Right hindlimb (tissue), 1 donor: ENCODE measurements at places on chromosomes 3 and 15.

DNA sequence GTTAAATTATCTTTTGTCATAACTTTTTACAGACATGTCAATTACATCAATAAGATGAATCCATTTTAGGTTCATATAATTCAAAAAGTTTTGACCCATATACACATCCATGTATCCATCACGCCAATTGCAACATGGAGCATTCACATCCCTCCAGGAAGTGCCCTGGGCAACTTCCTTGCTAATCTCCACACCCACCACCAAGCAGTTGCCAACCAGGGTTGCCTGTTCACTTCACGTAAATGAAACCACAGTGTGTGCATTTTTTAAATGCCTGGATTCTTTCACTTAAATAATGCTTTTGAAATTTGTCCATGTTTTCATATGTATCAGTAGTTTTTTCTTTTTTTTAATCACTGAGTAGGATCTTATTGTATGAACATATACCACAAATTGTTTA lies 40.7 kb upstream of the LYZL4 start:
- DNase-seq = no peak

DNA sequence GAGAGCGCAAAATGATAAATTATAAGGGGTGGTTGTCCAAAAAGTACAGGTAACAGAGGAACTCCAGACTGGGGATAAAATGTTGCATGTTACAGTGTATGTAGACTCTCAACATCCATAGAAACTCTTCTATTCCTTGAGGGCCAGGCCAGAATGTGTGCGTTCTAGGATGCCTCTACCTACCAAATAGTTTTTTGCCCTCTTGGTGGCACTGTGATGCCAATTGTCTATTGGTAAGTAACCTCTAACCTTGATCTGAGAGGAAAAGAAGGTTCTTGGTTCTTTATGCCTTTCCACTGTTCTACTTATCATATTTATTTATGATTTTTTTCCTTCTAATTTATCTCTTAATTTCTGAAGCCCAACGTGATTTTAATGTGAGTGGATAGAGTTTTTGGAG lies 424.6 kb downstream of the GRM7 start:
- no peak for DNase-seq

DNA sequence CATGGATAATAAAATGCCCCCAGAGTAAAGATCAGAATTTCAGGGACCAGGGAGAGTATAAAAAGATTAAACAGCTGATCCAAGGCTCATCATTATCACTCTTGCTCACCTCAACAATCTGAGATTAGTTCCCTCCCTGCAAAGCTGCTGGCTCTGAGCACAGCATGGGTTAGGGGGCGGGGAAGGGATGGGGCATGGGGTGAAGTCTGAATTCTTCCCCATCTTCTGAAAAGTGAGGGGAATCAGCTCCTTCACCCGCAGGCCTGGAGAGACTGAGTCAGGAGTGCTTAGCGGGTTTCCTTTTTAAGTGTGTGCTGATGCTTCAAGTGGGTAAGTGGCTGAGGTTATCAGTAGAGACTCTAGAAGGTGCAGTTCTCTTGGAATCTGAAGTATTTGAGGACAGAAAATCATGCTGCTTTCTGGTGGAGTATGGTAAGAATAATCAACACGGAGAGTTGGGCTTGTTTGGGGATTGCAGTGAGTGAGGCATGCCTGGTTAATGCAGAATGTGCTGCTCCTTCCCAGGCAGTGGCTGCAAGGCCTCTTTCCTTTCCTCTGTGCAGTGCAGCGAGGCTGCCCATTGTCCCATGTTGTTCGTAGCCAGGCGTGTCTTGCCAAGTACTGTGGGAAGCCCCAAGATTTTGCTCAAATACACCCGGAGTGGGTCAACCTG lies 59.2 kb upstream of the TRAK1 start:
- peak; percentile 41 for DNase-seq

GRCh38 chr3:123805504-123805903 lies 78.6 kb downstream of the MYLK start:
- no peak for DNase-seq

GRCh38 chr3:167609156-167609555 lies 44.6 kb downstream of the WDR49 start:
- no peak for DNase-seq

- no peak for DNase-seq
Observed at GRCh38 chr3:186754006-186754405, 29.4 kb upstream of the EIF4A2 start.

DNA sequence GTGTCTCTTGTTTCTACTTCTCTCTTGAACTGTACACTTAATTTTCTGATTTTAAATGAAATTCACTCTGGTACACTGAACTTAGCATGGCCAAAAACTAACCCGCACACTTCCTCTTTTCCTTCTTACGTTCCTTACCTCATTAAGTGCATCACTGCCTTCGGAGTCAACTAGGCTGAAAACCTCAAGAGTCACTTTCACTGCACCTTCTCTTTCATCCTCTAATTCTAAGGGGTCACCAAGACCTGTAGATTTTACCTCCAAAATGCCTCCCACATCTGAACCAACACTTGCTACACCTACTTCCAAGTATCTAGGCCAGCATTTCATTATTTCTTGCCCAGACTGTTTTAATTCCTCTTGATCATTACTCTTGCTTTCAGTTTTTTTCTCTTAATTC lies 6.6 kb downstream of the CBLB start:
- no peak for DNase-seq

- peak; percentile 65 for DNase-seq
Observed at GRCh38 chr15:57496946-57497869, 94.5 kb upstream of the MYZAP start.

GRCh38 chr3:24519368-24520100 lies 24.9 kb upstream of the THRB start:
- DNase-seq = peak; percentile 24

- DNase-seq = no peak
Observed at GRCh38 chr3:5198986-5199731, 11.7 kb downstream of the EDEM1 start.

DNA sequence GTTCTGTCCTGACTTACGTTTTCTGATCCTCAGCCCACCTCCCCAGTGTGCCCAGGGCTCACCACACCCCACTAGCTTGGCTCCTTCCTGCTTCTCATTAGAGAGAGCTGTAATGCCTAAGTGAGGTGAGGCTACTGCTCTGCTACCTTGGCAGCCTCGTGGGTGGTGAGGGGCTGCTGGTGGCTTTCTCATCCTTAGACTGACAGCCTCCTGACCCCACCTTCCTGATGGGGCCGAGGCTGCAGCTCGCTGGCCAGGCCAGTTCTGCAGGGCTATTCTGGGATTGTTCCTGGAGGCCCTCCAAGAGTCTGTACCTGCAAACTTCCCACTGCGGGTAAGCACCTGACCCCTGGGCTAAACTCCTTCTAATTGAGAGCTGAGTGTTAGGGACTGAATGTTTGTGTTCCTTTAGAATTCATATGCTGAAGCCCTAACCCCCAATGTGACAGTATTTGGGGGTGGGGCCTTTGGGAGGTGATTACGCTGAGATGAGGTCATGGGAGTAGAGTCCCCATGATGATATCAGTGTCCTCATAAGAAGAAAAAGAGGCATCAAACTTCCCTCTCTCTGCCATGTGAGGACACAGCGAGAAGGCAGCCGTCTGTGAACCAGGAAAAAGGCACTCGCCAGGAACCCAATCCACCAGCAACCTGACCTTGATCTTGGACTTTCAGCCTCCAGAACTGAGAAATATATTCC lies 38.1 kb upstream of the IQSEC1 start:
- no peak for DNase-seq

GRCh38 chr3:53081318-53081717 lies 35.4 kb upstream of the SFMBT1 start:
- no peak for DNase-seq

DNA sequence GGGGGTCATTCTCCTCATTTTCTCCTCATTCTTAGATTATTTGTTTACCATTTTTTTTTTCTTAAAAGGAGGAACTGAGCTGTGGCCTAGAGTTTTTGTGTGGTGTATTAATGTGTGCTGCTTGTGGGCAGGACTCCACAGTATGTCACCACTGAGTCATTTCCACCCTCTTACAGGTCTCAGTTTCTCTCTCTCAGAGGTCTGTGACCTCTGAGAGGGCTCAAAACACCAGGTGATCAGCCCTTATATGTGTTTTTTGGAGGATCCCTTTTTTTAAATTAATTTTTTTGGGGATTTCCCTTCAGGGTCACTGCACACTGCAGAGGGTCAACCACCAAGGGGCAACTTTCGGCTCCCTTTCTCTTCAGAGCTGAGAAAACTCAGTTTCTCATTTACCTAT lies 166.4 kb downstream of the SUCNR1 start:
- DNase-seq = no peak

GRCh38 chr3:190989218-190989617 lies 126.7 kb upstream of the GMNC start:
- DNase-seq = no peak

DNA sequence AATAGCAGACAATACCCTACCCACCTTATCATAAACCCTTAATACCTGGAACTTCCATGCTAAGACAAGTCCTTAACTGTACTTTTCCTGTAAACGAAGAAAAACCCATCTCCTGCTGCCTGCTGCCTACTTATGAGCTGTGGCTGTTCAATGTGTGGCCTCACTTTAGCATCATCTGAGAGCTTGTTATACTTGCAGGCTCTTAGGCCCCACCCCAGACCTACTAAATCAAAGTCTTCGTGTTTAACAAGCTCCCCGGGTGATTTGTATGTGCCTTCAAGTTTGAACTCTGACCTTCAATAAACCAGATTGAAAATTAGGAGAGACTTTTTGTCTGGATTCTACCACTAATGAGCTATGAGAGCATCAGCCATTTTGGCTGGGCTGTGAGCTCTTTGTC lies 29.3 kb downstream of the TMEM41A start:
- DNase-seq = no peak

- DNase-seq = peak; percentile 89
Observed at GRCh38 chr15:67125589-67126502, 60.4 kb downstream of the SMAD3 start.

DNA sequence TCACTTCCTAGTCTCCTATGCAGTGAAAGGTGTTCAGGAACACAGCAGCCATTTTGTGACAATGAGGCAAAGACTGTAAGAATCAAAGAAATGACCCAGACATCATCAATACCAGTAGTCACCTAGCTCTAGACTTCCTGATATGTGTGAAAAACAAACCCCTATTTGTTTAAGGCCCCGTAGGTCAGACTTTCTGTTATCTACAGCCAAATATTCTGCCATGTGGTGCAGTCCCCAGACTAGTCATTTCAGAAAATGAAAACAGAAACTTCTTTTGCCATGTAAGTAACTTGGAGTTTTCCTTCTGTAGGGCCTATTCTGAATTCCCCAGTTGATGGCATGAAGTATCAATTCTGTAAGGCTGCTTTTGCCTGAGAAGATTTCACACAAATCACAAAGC lies 181.7 kb upstream of the SNTN start:
- no peak for DNase-seq

DNA sequence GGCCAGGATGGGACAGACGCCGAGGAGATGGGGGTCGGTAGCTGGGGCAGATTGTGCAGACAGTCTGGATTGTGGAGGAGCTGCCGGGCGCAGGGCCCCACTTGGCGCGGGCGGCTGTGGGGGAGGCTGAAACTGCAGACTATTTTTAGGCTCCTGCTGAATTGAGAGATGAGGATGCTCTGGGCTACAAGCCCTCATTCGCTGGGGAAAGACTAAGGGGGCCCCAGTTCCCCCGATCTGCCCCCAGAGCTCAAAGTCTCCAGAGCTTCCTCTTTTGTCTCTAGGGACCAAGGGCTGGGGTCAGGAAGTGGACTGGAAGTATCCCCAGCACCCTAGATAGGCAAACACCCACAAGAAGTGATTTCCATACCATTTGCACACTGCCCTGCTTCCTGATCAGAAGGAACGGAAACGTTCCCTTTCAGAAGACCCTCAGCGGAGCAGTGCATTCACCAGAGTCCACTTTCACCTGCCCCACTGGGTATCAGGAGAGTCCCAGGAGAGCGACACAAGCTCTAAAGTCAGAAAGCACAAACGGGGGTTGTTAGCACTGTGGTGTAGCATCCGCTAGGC lies 29.7 kb downstream of the SEMA7A start:
- peak; percentile 79 for DNase-seq

- DNase-seq = no peak
Observed at GRCh38 chr3:190016966-190017365, 103.7 kb downstream of the P3H2 start.

GRCh38 chr3:14899993-14900618 lies 47.3 kb upstream of the NR2C2 start:
- no peak for DNase-seq

DNA sequence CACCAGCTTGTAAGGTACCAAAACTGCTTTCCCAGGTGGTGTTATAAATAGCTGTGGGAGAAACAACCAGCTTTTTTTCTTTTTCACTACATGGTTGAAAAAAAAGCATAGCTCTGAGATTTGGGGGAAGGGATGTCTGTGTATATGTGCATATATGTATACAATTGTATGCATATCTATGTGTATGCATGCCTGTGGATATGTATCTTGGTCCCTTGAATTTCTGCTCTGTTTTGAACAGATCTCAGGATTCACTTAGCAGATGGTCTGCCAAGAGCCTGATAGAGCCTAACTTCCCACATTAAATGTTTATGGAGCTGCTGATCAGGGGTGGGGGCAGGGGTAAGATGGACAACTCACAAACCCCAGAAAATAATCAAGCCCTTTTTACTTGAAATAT lies 39.0 kb upstream of the CPNE4 start:
- no peak for DNase-seq

DNA sequence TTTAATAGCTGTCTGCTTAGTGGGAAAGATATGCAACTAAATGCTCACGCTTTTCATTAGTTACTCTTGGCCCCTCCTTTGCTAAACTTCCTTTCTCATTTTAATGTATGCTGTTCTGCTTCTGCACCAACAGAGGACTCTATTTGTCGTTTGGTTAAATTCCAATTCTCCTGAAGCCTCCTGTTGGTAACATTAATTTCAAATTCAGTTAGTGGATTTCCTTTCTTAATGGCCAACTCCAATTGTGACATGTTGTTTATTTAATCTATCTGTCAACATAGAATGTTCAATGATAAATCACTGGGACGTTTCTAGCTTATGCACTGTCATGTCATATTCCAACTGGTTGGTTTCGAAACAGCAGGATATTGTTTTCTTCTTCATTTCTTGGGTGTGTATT lies 467.4 kb upstream of the BCHE start:
- no peak for DNase-seq

GRCh38 chr3:71520161-71521020 lies 63.1 kb downstream of the FOXP1 start:
- no peak for DNase-seq

DNA sequence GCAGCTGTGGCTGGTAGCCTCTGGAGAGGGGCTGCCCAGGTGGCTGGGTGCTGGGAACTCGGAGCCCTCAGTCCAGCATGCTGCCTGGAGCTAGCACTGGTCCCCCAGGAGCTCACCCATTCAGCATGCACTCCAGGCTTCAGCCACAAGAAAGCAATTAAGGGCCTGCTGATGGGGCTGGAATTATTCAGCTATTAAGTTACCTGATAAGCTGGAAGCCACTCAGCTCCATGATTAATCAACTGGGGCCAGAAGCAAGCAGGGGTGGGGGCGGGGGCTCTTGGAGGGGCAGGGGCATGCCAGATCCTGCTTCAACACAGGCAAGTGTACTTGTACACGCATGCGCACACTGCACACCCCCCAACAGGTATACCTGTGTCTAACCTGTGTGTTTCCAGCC lies 22.1 kb upstream of the TMEM115 start:
- no peak for DNase-seq
